Transverse colon (tissue), 4 donors: ENCODE measurements at places on chromosomes 7 and 10. TPM values are rescaled to one million over a fixed set of nuclear protein-coding genes. Genes with fewer than 3 reads are reported as not detected.

Gene PRR15
- total RNA-seq: 443 TPM

Gene NYAP1
- total RNA-seq: 0.41 TPM

Gene ITIH5
- 169 TPM for total RNA-seq

- DNase-seq: no peak
Observed at GRCh38 chr10:61732629-61733278, 70.0 kb downstream of the CABCOCO1 start.

GRCh38 chr10:130461631-130462030 lies 325.4 kb downstream of the GLRX3 start:
- no peak for DNase-seq

DNA sequence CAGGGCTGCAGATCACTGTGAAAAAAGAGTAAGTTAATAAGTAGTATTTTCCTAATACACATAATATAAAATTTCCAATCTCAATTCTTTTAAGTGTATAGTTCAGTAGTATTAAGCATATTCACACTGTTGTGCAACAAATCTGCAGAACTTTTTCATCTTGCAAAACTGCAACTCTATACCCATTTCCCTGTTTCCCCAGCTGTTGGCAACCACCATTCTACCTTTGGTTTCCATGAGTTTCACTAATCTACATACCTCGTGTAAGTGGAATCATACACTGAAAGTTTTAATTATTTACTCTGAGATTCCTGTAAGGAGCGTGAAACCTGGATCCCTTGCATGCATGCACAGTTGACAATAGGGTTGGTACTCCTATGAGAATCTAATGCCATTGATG lies 155.4 kb downstream of the ZPBP start:
- no peak for DNase-seq

- no peak for DNase-seq
Observed at GRCh38 chr7:41507686-41508268, 195.1 kb downstream of the INHBA start.
